ENCODE measurements at places on chromosomes 2 and 18.

DNA sequence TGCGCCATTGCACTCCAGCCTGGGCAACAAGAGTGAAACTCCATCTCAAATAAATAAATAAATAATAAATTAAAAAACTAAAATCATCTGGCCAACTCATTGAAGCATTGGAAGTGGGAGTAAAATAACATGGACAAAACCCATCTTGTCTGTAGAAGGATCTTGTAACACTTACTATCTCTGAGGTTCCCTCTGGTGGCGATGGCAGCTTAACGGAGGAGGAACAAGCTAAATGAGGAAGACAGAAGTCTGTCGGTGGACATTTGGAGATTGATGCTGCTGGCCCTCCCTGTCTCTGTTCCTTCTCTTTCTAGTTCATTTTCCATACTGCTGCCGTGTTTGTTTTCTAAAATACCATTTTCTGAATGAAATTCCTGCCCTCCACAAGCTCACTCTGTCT lies 43.4 kb downstream of the ZCCHC2 start:
- DNase-seq: no peak

DNA sequence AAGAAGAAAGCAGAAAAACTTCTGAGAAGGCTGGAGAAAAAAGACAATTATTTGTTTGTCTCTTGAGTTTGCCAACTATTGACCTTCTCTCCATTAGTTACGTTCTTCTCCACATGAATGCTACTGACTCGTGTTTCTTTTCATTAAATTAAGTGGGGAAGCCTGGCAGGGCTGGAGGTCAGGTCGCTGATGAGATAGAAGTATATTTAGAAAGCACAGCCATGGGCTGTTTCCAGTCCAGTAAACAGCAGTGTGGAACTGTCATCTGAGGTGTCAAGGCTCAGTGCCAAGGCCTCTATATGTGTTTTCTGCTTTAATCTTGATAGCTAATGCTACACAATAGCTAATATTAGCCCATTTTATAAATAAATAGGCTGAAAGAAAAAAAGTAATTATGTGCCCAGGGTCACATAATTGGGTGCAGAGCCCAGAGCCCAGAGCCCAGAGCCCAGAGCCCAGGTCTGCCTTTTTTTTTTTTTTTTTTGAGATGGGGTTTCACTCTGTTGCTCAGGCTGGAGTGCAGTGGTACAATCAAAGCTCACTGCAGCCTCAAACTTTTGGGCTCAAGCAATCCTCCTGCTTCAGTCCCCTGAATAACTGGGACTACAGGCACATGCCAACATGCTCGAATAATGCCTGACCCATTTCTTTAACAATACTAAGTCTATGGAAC lies 6.3 kb downstream of the MSGN1 start:
- no peak for DNase-seq

DNA sequence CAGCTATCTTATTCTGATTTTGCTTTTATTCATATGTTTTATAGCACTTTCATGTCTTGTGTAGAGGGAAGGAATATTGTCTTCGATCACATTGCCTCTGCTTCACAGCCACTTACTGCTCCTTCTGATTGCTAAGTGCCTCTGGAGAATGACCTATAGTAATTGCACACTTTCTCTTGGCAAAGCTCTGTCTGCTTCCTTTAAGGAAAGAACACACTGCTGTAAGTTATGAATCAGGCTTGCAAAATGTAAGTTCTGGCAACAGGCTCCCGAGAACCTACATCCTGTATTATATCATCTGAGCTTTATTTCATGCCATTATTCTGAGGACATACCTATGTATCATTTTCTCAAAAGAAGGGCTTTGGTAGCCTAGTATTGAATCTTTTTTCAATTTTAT lies 170.7 kb downstream of the ZNF804A start:
- DNase-seq: no peak

DNA sequence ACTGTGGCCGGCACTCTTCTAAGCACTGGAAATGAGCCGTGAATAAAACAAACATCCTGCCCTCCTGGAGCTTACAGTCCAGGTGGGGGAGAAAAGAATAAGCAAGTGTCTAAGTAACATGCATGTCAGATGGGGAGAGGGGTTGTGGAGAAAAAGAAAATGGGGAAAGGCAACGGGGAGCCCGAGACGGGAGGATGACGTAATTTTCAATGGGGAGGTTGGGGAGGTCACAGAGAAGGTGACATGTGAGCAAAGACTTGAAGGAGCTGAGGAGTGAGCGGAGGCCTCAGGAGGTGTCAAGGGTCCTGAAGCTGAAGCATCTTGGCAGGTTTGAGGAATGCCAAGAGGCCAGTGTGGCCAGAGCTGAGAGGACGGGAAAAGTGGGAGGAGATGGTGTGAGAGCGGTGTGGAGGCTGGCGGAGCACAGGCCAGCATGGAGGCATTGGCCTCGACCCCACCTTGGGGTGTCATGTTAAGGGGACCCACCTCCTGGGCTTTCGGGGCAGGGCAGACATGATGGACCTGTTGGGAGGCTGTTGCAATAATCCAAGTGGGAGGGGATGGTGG lies 15.0 kb upstream of the NTSR2 start:
- no peak for DNase-seq

DNA sequence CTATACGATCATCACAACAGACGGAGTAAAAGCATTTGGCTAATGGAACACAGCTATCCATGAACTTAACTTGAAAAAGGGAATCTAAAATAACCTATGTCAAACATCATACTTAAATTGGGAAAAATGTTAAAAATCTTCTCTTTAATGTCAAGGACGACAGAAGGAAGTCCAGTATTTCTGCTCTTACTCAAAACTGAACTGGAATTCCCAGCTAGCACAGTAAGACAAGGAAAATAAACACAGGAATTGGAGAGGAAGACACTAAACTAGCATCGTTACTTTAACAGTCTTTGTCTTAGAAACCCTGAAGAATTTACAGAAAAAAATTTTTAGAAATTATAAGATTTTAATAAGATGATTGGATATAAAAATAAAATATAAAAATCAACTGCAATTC lies 112.6 kb downstream of the HDAC4 start:
- no peak for DNase-seq

DNA sequence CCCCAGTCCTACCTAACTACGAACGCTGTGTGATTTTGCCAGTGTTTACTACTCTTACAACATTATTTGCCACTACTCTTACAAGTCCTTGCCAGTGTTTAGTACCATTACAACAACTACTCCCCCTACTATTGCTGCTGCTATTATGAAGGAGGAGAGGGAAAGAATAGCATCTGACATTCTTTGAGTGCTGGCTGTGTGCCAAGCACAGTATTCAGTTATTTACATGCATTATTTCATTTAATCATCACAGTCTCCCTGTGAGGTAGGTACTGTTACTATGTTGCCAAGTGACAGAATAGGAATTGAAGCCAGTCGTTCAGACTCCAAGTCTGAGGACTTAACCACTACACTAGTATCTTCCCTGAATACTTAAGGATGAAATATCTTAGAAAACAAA lies 185.9 kb upstream of the FOSL2 start:
- DNase-seq: no peak

- peak; percentile 40 for DNase-seq
Observed at GRCh38 chr2:112482309-112483041, 519 bp downstream of the TTL start.

DNA sequence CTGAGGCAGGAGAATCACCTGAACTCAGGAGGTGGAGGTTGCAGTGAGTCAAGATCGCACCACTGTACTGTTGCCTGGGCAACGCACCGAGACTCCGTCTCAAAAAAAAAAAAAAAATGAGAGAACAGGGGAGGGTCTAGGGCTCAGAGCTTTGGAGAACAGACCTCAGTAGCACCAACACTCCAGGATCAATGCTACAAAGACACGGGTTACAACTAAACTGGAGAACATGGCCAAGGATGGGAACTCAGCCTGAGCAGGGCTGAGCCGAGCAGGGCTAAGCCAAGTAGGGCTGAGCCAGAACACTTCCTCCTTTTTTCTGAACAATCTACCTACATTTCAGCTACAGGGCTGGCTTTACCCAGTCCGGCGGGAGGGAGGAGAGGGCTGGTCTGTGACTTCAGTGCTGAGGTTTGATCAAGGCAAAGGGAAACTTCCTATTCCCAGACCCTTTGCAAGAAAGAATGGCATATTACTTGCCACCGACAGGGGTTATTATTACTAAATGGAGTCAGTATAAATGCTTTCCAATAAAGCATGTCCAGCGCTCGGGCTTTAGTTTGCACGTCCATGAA lies 2.9 kb upstream of the CASP8 start:
- DNase-seq: no peak

GRCh38 chr2:207970147-207970825 lies 55.0 kb downstream of the PLEKHM3 start:
- peak; percentile 96 for DNase-seq

- DNase-seq: no peak
Observed at GRCh38 chr2:143680885-143681405, 551.7 kb downstream of the ARHGAP15 start.

- DNase-seq: no peak
Observed at GRCh38 chr2:43537137-43537536, 58.7 kb downstream of the THADA start.

GRCh38 chr2:65292106-65292400 lies 64.4 kb downstream of the ACTR2 start:
- no peak for DNase-seq

DNA sequence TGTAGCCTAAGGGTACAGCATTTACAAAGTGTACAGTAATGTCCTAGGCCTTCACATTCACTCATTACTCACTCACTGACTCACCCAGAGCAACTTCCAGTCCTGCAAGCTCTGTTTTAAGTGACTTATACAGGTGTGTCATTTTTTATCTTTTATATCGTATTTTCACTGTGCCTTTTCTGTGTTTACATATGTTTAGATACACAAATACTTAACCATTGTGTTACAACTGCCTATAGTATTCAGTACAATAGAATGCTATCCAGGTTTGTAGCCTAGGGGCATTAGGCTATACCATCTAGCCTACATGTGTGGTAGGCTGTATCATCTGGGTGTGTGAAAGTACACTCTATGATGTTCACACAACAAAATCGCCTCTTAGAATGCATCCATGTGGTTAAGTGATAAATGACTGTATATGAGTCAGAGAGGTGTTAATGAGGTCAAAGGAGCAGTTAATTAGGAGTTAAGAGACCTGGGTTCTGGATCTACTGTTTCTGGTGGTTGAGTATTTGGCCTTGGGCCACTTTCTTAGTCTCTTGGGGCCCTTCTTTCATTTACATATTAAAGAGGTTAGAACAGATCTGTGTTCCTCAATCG lies 149.1 kb downstream of the GREB1L start:
- no peak for DNase-seq

DNA sequence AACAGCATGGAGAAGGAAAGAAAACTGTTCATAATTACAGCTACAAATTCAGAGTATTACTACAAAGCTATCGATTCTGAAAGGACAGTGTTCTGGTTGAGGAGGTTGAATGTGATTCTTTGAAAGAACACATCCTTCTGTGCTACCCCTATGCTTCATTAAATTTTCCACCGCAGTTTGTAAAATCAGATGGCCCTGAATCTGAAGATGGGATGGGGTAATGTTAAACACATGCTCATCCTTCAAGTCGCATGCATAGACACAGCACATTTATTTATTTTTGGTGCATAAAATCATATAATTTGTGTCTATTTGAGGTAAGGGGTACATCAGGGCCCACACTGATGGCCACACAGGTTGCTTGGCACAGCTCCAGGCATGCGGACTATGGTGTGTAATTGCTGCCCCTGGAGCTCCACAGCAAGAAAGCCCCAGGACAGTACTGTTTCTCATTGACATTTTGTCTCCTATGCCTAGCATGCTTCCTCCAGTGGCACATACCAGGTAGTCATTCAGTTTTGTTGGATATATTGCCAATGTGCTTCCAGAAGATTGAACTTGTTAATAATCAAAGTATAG lies 238.8 kb upstream of the TANK start:
- DNase-seq: no peak

GRCh38 chr18:62438402-62438801 lies 84.4 kb upstream of the ZCCHC2 start:
- DNase-seq: no peak

- DNase-seq: no peak
Observed at GRCh38 chr2:25437881-25438662, 96.3 kb upstream of the DNMT3A start.

GRCh38 chr2:10741139-10741538 lies 19.7 kb downstream of the ATP6V1C2 start:
- DNase-seq: no peak

DNA sequence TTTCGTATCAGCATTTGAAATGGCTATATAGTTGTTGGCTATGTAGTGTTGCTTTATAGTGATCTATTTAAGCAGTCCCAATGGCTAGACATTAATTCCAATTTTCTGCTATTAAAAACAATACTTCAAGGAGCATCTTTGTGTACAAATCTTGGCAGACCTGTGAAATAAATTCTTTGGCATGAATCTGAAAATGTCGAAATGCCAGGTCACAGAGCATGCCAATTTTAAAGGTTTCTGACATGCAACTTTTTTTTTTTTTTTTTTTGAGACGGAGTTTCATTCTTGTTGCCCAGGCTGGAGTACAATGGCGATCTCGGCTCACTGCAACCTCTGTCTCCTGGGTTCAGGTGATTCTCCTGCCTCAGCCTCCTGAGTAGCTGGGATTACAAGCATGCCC lies 26.8 kb upstream of the CABLES1 start:
- no peak for DNase-seq

GRCh38 chr18:58314284-58314683 lies 270.3 kb downstream of the NEDD4L start:
- no peak for DNase-seq

GRCh38 chr2:192151853-192152252 lies 42.9 kb downstream of the TMEFF2 start:
- DNase-seq: no peak

Data from neuronal stem cell (in vitro differentiated cells).